ENCODE measurements at places on chromosomes 5 and 9. TPM values are rescaled to one million over a fixed set of nuclear protein-coding genes. Genes with fewer than 3 reads are reported as not detected.

Gene GDA
- 1.8 TPM for total RNA-seq

Gene PDE6A
- 0.15 TPM for total RNA-seq

- no peak overlapping the region for H3K27ac ChIP-seq
- H3K4me3 ChIP-seq, result no peak overlapping the region
Measured at GRCh38 chr5:50863534-50864170, 197.2 kb downstream of the PARP8 start.

Gene SOX30
- not detected for total RNA-seq

Gene PPP3R2
- total RNA-seq, result not detected

Gene C1QTNF2
- 0.25 TPM for total RNA-seq

Gene TICAM2
- 2.6 TPM for total RNA-seq

DNA sequence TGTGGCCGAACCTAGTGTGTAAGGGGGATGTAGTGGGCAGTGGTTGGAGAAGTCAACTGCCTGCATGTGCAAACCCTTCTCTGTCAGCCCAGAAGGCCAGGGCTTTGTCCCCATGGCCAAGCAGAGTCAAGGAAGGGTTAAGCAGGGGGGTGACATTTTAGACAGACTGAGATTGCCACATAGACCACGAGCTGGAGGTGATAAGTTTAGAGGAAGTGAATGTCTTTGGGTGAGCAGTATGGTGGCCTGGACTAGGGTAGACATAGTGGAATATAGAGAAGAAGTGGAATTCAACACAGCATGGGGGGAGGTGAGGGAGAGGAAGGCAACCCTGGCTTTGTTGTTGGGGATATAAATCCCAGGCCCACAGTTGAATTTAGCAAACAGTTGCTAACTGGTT lies 38.7 kb upstream of the CDKN2AIPNL start:
- no peak overlapping the region for H3K4me3 ChIP-seq
- no peak for DNase-seq
- H3K4me1 ChIP-seq, result peaks cover 3% of the 10 kb centered on the region
- H3K27me3 ChIP-seq, result no peaks in the 10 kb centered on the region

DNA sequence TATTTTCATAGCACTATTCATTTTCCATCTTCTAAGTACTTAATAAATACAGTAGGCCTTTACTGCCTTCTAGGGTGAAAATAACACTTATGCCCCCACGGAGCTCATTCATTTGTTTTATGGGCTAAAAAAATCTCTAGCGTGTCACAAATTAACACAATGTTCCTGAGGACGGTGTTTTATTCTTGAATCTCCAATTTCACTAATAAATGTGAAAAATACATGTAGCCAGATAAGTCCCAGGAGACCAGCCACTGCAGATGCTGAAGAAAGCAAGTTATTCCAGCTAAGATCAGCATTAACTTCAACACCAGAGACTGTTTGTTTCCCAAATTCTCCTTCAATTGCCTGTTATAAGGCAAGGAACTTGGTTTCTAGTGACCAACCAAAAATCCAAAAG lies 102.3 kb downstream of the MARCHF3 start:
- no peak overlapping the region for H3K4me3 ChIP-seq
- H3K4me1 ChIP-seq, result no peaks in the 10 kb centered on the region
- no peaks in the 10 kb centered on the region for H3K36me3 ChIP-seq
- no peak for DNase-seq
- no peak overlapping the region for H3K27ac ChIP-seq
- H3K27me3 ChIP-seq, result no peaks in the 10 kb centered on the region

Data from ovary (tissue), 10 donors.